Gastrocnemius medialis (tissue), 4 donors: ENCODE measurements at places on chromosomes 3 and 15. TPM values are rescaled to one million over a fixed set of nuclear protein-coding genes. Genes with fewer than 3 reads are reported as not detected.

The PLIN1 gene
- total RNA-seq, result 1.8 TPM

The WDR49 gene
- 1.2 TPM for total RNA-seq

The IL5RA gene
- total RNA-seq, result not detected

The EFCC1 gene
- 0.26 TPM for total RNA-seq

- H3K4me1 ChIP-seq, result no peaks in the 10 kb centered on the region
- no peaks in the 10 kb centered on the region for H3K36me3 ChIP-seq
- H3K27ac ChIP-seq, result no peak overlapping the region
- H3K4me3 ChIP-seq, result no peak overlapping the region
Measured at GRCh38 chr3:121918779-121919483, 24.7 kb downstream of the SLC15A2 start.

GRCh38 chr15:77869021-77869895 is 208.3 kb downstream of the TBC1D2B start:
- H3K36me3 ChIP-seq, result no peaks in the 10 kb centered on the region
- H3K4me3 ChIP-seq, result no peak overlapping the region
- no peak for DNase-seq
- H3K27me3 ChIP-seq, result no peaks in the 10 kb centered on the region
- no peak overlapping the region for H3K27ac ChIP-seq
- no peaks in the 10 kb centered on the region for H3K4me1 ChIP-seq

- no peaks in the 10 kb centered on the region for H3K27me3 ChIP-seq
- peak overlapping the region; percentile 60 for H3K27ac ChIP-seq
Measured at GRCh38 chr3:42612217-42612616, 11.7 kb downstream of the NKTR start.

- H3K4me3 ChIP-seq, result no peak overlapping the region
- peaks cover 6% of the 10 kb centered on the region for H3K4me1 ChIP-seq
- no peak overlapping the region for H3K27ac ChIP-seq
- no peaks in the 10 kb centered on the region for H3K27me3 ChIP-seq
- peak; percentile 23 for DNase-seq
- H3K36me3 ChIP-seq, result peaks cover 58% of the 10 kb centered on the region
Measured at GRCh38 chr3:63986146-63986545, 37.1 kb downstream of the PSMD6 start.

DNA sequence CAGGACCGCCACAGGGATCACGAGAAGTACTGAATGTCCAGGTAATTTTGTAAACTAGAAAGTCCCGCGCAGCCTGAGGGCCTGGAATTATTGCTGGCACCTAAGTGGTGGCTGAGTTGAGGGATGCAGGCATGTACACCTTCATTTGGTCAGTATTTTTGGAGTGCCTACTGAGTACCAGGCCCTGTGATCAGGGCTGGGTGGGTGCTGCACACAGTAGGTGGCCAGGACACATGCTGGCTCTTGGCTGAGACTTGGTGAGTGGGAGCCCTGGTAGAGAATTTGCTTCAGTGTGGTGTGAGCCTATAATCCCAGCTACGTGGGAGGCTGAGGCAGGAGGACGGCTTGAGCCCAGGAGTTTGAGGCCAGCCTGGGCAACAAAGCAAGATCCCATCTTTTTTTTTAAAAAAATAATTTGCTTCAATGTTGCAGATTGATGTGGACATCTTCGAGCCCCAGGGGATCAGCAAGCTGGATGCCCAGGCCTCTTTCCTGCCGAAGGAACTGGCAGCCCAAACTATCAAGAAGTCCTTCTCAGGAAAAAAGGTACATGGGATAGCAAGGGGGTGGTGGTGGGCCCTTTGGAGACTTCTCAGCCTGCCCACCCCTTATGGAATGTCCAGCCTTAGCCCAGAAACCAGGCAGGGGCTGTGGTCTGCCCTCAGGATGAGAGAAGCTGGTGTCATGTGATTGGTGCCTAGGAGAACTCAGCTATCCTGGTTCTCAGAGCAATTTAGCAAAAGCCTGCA is 2.6 kb downstream of the ITIH1 start:
- no peak overlapping the region for H3K27ac ChIP-seq
- H3K27me3 ChIP-seq, result no peaks in the 10 kb centered on the region
- H3K36me3 ChIP-seq, result no peaks in the 10 kb centered on the region
- no peaks in the 10 kb centered on the region for H3K4me1 ChIP-seq
- H3K4me3 ChIP-seq, result no peak overlapping the region

DNA sequence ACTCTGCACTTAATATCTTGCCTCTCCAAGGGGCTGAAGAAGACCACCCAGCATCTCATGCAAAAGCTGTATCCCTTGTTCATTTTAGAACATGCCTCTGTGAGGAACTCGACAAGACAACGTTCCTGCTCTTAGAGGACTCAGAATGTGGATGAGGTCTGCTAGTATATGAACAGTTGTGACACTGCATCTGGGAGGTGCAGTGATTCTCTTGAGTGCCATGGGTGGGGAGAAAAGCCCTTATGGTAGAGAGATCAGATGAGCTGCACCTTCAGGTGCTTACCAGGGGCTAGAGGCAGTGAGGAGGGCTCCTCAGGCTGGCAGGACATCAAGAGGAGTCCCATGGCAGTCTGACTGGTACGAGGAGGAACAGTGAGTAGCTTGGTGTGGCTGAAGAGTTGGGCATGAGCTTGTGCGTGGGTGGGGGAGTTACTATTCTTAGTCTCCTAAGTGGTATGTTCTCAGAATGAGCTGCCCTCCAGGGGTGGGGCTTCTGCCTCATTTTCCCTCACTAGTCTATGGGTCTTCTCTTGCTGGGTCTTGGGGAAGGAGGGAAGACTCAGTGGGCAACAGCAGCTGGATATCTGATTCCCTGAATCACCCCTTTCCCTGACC is 56.7 kb upstream of the ATP2B2 start:
- H3K36me3 ChIP-seq, result no peaks in the 10 kb centered on the region
- no peak for DNase-seq
- peaks cover 24% of the 10 kb centered on the region for H3K4me1 ChIP-seq
- H3K4me3 ChIP-seq, result no peak overlapping the region

DNA sequence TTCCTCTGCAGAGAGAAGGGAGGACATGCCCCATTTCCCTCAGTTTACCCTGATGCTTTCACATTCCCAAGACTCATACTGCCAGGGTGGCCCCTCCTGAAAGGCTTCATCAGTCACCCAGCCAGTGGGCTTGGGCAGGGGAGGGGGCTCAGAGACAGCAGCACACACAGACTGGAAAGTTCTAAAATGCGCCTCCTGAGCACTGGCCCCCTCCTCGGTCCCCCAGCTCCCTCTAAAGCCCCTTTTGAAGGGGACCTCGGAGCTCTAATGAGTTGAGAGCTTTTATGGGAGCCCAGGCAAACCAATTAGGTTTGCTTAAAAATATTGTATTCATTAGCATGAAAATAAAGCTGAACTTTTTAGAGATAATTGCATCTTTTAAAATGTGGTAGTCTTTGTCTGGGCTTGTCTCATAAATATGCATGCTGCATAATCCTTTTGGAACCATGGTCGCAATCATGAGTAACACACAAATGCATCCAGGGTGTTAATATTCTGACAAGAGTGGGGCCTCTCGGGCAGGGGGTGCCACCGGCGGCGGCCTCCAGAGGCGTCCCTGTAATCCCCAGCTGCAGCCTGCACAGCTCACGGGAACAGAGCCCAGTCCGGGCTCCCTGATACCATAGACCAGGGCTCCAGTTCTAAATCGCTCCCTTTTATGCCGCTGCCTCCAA is 78.5 kb downstream of the RPLP1 start:
- H3K36me3 ChIP-seq, result no peaks in the 10 kb centered on the region
- H3K4me1 ChIP-seq, result no peaks in the 10 kb centered on the region
- no peak overlapping the region for H3K27ac ChIP-seq
- H3K27me3 ChIP-seq, result peaks cover 4% of the 10 kb centered on the region
- no peak for DNase-seq
